ENCODE measurements at places on chromosomes 5 and 9.

- peak; percentile 6 for DNase-seq
Measured at GRCh38 chr9:87950765-87951488, 23.4 kb downstream of the CDK20 start.

DNA sequence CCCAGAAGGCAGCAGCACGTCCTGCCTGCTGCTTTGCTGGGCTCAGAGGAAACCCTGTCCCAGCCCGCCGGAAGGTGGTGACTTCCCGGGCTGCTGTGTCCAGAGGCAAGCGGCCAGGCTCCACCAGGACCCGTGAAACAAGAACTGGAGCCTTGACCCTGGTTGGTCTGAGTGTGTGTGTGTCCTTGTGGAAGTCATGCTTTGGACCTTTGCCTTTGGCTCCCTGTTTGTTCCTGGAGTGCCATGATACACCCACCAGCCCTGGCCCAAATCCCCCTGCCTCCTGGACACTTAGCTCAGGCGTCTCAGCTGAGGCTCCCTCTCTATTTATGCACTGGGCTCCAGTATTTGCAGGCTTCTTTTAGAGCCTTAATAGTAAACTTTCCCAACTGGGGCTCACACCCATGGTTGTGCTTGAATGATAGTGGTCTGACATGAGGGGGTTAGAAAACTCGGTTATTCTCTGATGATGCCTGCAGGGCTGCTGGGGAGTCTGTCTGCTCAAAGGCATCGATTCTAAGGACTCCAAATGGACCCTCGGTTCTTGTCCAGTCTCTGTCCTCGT lies 72.2 kb downstream of the C9orf50 start:
- DNase-seq: no peak

DNA sequence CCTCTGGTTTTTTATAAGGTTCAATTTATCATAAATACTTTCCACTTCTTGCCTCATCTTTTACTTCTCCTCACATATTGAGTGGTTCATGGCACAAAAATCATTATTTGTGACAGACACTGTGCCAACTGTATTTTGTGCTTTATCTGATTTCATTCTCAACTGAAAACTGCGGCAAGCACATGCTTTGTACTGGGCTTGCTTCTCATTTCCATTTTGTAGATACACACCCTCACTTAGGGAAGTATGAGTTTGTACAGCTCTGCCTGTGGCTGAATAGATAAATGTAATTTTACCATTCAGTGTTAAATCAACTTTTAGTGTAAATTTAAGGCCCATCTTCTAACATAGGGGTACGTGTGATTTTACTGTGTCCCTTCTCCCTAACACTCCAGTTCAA lies 83.6 kb downstream of the ANXA2R start:
- DNase-seq: no peak

DNA sequence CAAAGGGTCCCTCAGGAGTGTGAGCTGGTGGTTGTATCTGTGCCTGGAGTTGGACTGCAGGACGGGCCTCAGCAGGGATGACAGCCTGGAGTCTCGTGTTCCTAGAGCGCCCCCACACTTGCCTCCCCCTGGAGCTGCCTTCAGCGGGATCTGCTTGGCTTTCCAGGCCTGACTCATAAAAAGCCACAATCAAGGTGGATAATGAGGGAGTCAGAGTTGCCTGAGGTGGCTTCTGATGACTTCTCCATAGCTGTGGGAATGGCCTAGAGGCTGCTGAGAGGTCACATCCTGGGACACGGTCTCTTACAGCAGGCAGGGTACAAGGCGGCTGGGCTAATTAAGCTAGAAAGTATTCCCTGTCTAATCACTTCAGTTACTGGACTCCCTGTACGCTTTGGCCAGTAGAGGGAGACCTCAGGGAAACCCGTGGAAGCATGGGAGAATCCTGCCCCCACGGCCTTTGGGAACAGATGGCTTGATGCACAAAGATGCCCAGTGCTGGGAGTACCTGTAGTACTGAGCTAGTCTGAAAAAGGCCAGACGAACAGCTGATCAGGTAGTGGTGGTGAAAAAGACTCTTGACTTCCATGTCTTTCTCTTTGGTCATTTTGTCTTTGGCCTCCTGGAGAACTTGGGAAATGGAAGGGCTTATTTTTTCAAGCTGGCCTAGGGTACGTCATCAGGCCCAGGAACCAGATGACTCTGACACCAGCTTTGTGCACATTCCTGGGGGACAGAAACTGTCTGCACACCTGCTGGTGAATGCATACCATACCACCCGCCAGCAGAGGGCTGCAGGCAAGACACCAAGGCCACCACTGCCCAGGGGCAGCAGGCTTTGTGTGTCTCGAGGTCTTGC lies 16.1 kb upstream of the FRRS1L start:
- peak; percentile 22 for DNase-seq

GRCh38 chr5:165981671-165982070 lies 2309.8 kb upstream of the WWC1 start:
- no peak for DNase-seq

DNA sequence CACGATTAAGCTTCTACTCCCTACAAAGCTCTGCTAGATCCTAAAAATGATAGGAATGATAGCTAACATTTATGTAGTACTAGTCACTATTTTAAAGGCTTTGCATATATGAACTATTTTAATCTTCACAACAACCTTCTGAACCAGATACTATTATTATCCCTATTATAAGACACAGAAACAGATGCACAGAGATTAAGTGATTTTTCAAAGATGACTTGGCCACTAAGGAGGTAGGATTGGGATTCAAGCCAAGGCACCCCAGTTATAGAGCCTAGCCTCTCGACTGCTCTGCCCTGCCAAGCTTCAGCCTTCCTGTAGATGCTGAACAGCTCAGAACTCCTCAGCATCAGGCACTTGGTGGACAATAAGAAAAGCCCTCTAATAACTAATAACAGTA lies 200.9 kb upstream of the PTGER4 start:
- DNase-seq: no peak

DNA sequence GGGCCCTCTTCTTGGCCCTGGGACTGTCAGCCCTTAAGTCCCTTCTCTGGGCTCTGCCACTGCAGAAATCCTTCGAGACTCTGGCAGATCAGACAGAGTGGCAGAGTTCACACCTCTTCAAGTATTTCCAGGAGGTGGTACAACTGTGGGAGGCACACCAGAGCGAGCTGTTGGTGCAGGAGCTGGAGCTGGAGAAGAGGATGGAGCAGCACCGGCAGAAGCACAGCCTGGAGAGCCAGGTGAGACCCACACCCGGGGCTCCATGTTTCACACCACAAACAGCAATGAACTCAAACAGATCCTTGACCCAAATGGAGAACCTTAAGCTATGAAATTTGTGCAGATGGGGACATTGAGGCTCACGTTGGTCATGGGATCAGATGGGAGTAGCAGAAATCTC lies 17.5 kb downstream of the CCDC180 start:
- no peak for DNase-seq

DNA sequence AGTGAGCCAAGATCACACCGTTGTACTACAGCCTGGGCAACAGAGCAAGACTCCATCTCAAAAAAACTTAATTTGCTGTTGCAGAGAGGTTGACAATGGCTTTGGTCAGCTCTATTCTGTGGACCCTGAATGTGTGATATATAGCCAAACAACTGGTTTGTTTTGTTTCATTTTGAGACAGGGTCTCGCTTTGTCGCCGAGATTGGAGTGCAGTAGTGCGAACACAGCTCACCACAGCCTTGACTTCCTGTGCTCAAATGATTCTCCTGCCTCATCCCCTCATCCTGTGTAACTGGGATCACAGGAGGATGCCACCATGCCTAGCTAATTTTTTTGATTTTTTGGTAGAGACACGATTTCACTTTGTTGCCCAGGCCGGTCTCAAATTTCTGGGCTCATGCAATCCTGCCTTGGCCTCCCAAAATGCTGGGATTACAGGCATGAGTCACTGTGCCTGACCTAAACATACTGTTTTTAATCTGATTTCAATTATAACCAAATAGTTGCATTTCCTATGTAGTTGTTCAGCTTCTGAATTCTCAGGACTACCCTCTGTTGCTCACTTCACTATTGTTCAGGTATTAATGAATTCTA lies 9.8 kb downstream of the RNF183 start:
- peak; percentile 74 for DNase-seq

DNA sequence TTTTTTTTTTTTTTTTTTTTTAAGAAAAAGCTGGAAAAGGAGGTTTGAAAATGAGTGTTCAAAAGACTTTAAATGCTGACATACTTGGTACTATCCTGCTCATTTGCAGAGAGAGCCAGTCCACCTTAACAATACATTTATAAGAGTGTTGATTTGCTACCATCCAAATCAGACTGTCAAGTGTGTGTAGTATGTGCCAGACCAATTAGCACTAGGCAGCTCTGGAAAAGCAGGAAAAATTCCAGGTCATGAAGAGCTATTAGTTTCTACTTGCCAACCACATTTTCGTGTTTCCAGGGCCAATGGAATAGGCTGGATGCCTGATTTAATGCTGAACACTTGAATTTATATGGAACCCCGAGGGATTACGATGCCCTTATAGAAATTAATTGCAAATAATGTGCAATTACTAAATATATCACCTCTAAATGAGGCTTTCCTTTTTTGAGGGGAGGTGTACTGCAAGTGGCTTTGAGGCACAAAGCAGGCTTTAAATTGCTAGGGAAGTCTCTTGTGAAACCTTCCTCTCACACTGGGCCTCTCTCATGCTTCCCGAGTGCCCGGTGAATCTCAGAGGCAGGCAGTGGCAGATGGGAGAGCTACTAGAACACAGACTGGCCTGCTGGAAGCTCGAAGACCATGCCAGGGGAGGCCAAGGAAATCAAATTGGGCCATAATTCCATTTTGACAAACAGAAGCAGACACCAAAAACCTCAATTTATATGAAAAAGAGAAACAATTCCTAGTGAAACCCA lies 178.7 kb downstream of the PPP2R2B start:
- DNase-seq: no peak

DNA sequence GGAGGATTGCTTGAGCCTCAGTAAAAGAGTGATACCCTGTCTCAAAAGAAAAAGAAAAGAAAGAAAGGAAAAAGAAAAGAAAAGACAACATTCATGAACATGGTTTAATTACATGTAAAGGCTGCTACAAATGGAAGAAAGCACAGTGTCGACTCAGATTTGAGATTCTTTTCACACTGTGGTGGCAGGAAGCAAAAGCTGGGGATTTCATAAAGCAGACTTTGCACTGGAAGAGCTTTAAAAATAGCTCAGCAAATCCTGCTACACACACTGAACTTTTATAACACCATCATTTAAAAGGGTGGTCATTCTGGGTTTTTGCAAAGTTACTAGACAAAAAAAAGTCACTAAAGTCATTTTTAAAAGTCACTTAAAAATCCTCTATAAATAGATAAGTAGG lies 140.8 kb downstream of the CEMIP2 start:
- no peak for DNase-seq

DNA sequence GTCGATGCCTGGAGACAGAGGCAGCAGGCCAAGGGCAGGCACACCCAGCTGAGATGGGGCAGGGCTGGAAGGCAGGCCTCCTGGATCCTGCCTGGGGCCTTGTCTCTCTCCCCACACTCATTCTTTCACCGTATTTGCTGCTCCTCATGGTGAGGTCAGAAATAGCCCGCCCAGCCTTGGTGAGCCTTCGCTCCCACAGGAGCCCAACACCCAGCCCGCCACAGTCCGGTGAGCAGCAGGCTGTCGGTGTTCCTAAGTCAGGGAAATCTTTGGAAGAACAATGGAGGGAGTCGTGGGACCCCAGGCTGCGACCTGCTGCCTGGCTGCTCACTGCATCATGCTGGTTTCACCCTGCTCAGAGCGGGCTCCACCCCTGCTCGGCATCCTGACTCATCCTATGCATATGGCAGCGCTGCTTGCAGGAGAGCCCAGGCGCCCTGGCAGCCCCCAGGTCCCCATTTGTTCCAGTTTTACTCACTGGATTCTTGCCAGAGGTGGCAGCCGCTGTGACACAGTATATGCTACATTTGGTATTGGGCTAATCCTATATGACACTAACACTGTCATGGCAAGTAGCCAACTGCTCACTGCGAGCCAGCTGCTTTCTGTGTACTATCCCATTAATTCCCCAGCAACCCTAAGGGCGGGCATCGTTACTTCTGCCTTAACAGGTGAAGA lies 53.2 kb upstream of the NCS1 start:
- DNase-seq: peak; percentile 59

DNA sequence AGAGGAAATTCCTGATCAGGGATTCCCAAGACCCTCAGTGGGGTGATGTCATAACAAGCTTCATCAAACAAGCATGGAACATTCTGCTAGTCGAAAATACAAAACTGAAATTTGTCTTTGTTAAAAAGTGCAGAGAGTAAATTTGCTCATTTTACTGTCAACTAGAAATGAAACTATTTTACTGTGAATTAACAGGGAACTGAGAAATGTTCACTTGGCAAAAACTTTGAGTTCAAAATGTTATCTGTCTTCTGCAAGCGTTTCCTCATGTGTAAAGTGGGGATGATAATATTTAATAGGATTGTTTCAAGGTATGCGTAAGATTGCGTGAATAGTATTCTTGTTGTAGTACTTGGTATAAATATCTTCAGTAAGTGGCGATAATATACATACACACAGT lies 45.4 kb downstream of the ALDH1A1 start:
- no peak for DNase-seq

- DNase-seq: no peak
Measured at GRCh38 chr5:133930813-133931090, 37.7 kb downstream of the C5orf15 start.

- no peak for DNase-seq
Measured at GRCh38 chr5:126961128-126961527, 69.2 kb downstream of the MARCHF3 start.

- DNase-seq: no peak
Measured at GRCh38 chr5:172753101-172753500, 17.9 kb downstream of the DUSP1 start.

GRCh38 chr9:100927763-100928162 lies 100.8 kb upstream of the PLPPR1 start:
- no peak for DNase-seq

DNA sequence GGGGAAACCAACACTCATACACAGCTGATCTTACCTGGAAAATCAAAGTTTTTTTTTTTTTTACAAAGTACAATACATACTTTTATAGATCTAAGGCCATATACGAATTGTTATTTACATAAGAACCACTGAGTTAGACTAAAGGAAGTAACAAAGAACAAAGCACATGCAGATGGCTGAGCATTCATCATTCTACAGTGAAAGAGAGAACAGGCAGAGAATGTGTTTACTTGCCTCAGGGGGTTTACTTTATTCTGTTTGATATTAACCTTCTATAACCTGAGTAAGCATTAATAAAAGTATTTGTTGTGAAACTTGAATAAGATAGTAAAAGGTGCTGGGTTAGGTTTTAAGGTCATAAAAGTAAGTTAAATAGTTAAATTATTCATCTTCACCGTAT lies 54.7 kb downstream of the SLC38A9 start:
- no peak for DNase-seq

- DNase-seq: no peak
Measured at GRCh38 chr5:59322894-59323293, 570.6 kb downstream of the PDE4D start.
